ENCODE measurements at places on chromosomes 2 and 18. TPM values are rescaled to one million over a fixed set of nuclear protein-coding genes. Genes with fewer than 3 reads are reported as not detected.

The EGR4 gene
- not detected for total RNA-seq

The CRYBA2 gene
- total RNA-seq: not detected

The LANCL1 gene
- 34.3 TPM for total RNA-seq

The DCDC2C gene
- not detected for total RNA-seq

The CXCR1 gene
- total RNA-seq: 0.99 TPM

The CDH19 gene
- not detected for total RNA-seq

- no peak for DNase-seq
Measured at GRCh38 chr2:150919901-150920300, 341.8 kb downstream of the RBM43 start.

GRCh38 chr18:48490641-48491293 lies 48.1 kb upstream of the CTIF start:
- no peak for DNase-seq

GRCh38 chr2:180101846-180102245 lies 94.7 kb upstream of the CWC22 start:
- DNase-seq: no peak

GRCh38 chr2:185522472-185522871 lies 216.1 kb upstream of the FSIP2 start:
- no peak for DNase-seq

GRCh38 chr18:44893966-44894365 lies 213.3 kb downstream of the SETBP1 start:
- DNase-seq: no peak

DNA sequence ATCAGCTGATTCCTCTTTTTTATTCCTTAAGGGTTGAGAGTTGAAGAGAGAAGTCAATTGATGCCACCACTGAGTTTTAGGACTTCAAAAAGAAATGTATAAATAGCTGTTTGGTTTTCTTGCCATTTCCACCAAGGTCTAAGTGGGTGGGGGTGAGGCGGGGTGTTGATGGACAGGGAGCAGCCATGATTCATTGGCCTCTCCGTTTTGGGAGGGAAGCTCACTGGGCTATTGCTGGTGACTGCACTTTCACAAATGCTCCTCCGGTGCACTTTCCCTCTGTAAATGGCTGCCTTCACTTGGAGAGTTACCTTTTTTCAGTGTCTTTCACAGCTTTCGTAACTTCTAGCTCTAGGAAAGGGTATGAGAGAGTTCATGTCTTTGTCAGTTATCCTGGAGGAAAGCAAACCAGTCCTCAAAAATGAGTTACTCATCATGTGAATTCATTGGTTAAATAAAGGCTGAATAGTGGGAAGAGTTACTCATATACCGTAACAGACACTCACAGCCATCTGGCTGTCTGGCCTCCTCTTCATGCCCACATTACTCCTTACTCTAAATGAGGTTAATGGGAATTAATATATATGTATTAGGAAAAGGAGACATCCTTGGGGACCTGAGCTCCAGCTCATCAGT lies 17.4 kb upstream of the CTAGE1 start:
- no peak for DNase-seq

Measured in activated CD4-positive, alpha-beta T cell treated with anti-CD3 and anti-CD28 coated beads, Interleukin-2, amount 10 ng/mL, durations not matched to agents 7 days and 5 days (primary cell).